ENCODE measurements at places on chromosomes 1 and 21.

- DNase-seq = no peak
Measured at GRCh38 chr1:156494309-156494895, 6.2 kb downstream of the MEF2D start.

DNA sequence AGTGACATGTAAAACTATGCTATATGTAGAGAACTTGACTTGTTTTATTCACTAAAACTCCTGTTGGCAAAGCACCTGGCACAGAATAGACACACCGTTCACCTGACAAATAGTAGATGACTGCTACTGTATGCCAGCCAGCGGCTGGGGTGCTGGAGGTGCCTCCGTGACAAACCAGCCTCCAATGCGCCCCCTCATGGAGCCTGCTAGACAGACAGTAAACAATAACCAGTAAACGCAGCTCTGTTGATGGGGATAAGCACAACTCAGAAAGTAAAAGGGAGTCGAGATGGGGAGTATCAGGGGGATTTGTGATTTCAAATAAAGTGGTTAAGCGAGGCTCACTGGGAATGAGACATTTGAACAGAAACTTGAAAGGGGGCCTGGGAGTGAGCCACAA is 107.2 kb downstream of the PRDM2 start:
- no peak for DNase-seq

DNA sequence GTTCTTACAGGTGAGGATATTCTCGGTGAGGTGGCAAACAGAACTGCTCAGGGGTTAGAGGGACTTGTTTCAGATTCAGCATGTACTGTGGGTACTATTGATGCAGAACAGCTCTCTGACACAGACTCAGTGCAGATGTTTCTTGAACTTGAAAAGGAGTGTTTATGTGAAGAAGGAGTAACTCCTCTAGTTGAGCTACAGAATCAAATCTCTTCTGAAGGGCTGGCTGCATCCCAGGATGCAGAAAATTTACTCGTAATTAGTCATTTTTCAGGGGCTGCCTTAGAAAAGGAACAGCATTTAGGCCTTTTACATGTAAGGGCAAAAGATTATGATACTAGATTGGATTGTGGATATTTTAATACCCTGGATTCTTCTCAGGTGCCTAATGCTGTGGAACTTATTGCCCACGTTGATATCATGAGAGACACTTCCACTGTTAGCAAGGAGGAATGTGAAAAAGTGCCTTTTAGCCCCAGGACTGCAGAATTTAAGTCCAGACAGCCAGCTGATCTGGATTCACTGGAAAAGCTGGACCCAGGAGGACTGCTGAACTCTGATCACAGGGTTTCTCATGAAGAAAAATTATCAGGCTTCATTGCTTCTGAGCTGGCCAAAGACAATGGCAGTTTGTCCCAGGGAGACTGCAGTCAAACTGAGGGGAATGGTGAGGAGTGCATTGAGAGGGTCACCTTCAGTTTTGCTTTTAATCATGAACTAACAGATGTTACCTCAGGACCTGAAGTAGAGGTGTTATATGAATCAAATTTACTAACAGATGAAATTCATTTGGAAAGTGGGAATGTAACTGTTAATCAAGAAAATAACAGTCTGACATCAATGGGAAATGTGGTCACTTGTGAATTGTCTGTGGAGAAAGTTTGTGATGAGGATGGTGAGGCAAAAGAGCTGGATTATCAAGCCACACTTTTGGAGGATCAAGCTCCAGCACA is 79.6 kb upstream of the BMP8A start:
- no peak for DNase-seq

DNA sequence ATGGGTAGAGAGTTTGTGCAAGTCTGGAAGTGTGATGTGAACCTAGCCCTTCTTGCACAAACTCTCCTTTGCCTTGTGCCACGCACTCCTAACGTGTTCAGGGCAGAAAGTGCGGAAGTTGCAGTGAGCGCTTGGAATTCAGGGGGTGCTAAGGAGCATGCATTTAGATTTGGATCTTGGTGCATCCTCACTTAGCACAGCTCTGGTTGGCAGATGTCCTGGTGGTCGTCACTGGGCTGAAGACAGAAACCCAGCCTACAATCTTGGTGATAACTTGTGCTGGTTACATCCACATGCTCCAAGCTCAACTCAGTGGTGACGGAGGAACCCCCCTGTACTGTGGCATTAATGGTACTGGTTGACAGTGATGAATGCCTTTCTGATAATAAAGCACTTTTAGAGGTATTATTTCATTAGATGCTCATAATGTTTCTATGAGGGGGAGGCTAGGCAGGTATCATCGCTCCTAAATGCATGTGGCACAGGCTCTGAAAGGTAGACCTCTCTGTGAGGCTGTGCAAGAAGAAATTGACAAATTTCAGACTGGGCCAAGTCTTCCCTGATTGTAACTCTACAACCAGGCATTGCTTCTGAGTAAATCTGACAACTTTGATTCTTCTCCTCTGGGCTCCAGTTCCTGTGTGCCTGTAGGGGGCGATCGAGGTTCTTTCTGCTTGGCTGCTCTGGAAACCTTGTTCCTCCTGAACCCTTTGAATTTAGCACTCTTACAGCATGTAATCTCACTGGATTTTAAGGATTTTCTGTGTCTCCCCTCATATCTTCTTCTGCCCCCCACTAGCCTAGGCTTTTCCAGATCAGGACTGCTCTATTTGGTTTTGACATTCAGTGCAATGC is 40.6 kb downstream of the MAPKAPK2 start:
- DNase-seq = peak; percentile 54

DNA sequence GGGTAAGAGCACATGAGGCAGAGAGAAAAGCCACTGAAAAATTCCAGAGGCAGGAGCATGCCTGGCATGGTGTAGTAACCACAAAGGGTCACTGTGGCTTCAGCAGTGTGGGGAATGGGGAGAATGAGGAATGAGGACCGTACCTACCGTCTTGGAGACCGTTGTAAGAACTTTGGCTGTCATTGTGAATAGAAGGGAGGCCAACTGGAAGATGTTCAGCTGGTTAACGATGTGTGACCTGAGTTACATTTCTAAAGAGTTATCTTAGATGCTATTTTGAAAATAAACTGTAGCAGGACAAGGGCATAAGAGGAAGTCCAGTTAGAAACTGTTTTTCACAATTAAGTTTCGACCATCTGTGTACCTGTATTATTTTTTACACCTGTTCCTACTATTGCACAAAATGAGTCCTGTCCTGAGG is 365.5 kb upstream of the SGIP1 start:
- no peak for DNase-seq

DNA sequence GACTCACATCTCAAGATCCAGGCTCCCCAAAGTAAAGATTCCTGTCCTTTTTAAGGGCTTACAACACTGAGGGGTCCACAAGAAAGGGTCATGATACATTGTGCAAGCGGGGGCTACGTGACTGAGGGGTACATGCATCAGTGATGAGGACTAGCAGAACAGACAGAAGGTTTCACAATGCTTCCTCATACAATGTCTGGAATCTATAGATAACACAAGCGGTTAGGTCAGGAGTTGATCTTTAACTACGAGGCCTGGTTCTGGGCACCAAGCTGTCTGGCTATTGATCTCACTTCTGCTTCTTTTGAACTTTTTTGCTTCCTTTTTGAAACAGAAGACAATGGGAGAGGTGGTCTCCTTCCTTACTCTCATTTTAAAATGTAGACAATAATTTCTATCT is 718.6 kb downstream of the AMY1C start:
- no peak for DNase-seq

DNA sequence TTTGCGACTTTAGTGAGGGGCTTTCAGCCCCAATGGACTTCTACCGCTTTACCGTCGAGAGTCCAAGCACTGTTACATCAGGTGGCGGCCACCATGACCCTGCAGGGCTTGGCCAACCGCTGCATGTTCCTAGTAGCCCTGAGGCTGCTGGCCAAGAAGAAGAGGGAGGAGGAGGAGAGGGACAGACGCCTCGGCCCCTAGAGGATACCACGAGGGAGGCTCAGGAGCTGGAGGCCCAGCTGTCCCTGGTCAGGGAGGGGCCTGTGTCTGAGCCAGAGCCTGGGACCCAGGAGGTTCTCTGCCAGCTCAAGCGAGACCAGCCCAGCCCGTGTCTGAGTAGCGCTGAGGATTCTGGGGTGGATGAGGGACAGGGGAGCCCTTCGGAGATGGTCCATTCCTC is 8.6 kb upstream of the SLC25A34 start:
- no peak for DNase-seq

- DNase-seq = peak; percentile 22
Measured at GRCh38 chr1:87327376-87328271, 1.1 kb upstream of the LMO4 start.

- peak; percentile 51 for DNase-seq
Measured at GRCh38 chr1:46595127-46595526, 8.9 kb downstream of the MKNK1 start.

- DNase-seq = no peak
Measured at GRCh38 chr1:69686367-69686984, 118.8 kb downstream of the LRRC7 start.

DNA sequence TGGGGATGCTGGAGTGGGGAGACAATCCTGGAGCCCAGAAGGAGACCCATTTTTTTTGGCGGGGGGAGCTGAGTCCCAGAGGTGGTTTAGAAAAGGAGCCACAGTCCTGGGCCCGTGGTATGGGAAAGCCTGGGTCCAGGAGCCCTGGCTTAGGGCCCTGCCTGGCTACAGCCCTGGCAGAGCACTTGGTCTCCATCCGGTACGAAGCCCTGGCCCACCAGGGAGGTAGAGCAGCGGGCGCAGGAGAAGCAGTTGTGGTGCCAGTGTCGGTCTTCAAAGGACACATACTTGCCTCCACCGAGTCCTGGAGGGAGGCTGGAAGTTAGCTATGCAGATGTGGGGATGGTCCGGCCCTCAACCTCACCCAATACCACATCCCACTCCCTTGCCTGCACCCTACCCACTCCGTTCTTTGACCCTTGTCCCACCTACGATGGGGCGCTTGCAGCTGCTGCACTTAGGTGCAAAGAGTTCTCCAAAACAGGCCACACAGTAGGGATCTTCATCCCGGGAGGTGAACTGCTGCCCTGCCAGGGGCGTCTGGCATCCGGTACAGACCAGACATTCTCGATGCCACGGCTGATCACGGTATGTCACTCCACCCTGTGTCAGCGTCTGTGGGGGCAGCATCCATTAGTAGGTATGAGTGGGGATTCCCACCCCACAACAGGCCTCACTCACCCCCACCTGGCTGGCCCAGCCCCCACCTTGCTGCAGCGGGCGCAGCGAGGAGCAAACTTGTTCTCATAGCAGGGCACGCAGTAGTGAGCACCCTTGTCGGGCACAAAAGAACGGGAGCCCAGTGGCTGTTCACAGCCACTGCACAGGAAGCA is 7.7 kb upstream of the SF3A3 start:
- no peak for DNase-seq

DNA sequence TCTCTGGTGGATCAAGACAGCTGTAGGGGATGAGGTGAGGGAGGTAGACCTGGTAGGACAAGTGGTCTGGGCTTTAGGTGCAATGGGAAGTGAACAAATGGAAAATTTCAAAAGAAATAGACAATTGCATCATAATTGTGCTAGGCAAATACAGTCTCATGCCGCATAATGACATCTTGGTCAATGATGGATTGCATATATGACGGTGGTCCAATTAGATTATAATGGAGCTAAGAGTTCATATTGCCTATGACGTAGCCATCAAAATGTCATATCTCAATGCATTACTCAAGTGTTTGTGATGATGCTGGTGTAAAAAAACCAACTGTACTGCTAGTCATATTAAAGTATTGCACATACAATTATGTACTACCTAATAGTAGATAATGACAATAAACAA is 19.0 kb downstream of the KCNK2 start:
- no peak for DNase-seq

DNA sequence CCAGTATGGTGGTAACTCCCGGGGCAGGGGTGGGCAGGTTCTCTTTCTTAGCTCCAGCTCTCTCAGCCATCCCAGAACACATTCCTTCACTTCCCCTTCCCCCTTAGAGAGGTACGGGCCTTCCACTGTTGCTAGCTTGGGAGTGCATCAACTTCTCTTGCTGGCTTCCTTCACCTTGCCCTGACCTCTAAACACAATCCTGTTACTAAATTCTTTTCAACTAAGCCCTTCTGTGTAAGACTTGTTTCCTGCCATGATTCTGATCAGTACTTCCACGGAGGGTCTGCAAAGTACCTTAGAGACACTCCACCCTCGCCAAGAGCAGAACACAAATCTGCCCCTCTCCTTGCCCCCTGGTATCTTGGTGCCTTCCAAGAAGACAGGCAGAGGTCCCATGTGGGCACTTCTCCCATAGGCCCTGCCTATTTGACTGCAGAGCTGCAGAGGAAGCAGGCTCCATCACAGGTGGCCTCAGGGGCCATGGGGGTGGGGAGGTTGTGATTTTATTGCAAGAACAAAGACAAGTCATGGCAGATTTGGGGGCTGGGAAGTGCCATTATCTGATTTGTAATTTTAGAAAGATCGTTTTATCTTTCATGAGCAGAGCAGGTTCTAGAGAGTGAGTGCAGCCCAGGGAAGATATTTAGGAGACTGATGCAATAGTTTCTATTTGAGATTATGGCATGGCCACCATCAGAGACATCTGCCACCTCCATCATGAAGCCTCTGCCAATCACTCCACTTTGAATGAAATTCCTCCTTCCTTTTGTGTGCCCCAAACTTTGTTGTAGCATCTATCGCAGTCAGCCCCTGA is 182.5 kb upstream of the JUN start:
- DNase-seq = no peak

DNA sequence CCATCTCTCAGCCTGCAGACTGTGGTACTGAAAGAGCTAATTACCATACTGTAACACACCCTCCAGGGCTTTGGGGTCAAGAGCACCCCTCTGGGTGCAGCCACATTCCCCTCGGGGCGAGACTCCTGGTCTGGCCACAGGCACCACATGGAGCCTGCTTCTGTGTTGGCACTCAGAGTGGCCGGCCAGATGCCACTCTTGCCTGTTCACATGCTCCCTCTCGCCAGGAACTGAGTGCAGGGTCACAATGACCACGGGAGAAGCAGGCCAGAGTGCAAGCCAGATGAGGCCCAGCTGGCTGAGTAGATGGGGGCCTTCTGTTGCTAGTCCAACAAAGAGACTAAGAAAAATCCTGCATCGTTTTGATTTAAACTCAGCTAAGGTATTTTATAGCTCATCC is 864.0 kb downstream of the KCNT2 start:
- no peak for DNase-seq

- no peak for DNase-seq
Measured at GRCh38 chr1:5898266-5898665, 94.0 kb downstream of the NPHP4 start.

- no peak for DNase-seq
Measured at GRCh38 chr1:64378826-64379225, 91.1 kb upstream of the CACHD1 start.

DNA sequence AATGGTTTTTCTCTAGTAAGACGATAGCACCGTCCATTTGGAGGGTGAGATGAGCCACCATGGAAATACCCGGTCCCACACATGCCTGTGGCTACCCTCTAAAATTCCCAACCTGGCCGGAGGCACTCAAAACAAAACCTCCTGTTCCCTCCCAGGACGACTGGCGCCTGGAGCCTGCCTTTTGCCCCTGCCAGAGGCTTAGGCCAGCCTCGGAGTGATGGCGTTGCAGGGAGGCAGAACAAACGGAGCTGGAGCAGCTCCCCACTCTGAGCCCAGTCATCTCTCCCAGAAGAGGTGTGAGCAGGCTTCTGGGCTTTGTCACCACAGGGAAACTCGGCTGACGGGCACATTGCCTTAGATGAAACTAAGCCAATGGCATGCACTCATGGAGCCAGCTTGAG is 213.7 kb upstream of the HOOK1 start:
- DNase-seq = peak; percentile 20

- DNase-seq = no peak
Measured at GRCh38 chr1:238248356-238248755, 357.6 kb upstream of the ZP4 start.

Measured in fibroblast of the aortic adventitia (primary cell).